ENCODE measurements at places on chromosomes 5 and 9.

GRCh38 chr9:77751341-77752091 lies 103.4 kb upstream of the GNA14 start:
- no peak for DNase-seq

DNA sequence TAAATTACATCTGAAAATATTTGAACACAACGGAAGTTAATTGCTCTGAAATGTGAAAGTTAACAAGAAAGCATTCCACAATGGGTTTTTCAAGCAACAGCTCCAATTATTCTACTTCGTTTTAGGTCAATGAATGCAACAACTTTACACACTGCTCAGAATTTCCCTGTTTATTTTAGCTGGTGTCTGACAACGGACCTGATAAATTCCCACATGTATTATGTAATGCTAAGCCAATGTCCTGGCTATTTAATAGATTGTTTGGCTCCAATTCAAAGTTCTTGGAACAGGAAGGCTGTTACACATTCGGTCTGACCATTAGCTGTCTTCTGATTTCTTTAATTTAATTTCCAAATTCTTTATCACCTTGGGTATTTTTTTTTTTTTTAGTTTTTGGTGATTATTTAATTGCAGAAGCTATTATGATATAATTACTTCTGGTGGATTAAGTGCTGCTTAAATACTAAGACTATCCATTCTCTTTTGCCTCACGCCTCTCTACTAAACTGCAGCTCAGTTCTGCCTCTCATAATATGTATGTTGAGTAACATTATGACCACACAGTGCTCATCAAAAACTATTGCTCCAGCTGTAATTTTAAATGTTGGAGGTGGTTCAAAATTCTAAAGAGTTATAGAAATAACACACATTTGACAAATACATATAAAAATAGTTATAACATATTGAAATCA lies 57.9 kb downstream of the MEF2C start:
- DNase-seq = no peak

DNA sequence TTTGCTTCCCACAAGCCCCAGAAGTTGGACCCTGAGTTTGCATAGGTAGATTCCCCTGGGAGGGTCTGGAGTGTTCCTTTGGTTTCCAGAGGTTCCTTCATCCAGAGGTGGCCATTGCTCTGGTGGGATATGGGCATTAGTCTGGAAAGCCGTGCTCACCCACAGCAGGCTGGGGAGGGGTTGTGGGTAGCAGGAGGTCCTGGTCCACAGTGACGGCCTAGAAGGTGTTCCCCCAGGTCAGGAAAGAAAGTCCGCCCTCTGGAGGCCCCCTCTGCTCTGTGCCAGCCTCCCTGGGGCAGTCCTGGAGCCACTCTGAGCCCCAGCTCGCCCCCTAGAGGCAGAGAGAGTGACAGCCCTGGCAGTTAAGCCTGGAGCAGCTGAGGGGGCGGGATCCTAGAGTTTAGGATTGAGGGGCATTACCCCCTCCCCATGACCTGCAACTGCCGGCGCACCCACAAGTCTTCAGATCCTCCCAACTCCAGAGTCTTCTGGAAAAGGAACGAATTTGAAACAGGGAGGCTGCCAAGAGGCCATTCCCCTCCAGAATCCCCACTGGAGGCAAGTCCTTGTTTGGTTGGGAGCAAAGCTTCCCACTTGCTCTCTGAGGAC lies 36.8 kb downstream of the NDST1 start:
- peak; percentile 64 for DNase-seq

- DNase-seq = no peak
These were observed 69.6 kb downstream of the SMIM23 start for GRCh38 chr5:171855265-171855664.

DNA sequence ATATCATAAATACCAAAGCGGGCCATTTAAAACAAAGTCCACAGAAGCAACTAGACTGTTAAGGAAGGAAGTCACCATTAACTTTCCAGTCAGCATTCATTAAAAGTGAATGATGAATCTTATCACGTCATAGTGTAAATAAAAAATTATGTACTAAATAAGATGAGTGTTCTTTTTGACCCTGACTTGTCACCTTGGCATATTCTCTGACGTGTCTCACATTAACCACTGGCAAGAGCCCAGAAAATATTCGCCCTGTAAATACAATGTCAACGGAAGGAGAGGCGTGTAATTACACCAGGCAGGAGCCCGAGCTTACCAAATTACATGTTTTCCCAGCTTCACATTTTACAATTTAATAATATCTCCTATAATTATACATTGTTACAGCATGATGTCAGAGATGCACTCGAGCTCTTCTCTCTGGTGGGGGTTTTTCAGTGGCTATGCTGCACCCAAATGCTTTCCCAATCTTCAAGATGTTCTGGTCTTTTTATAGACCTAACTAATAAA lies 29.3 kb upstream of the UBE2QL1 start:
- no peak for DNase-seq

DNA sequence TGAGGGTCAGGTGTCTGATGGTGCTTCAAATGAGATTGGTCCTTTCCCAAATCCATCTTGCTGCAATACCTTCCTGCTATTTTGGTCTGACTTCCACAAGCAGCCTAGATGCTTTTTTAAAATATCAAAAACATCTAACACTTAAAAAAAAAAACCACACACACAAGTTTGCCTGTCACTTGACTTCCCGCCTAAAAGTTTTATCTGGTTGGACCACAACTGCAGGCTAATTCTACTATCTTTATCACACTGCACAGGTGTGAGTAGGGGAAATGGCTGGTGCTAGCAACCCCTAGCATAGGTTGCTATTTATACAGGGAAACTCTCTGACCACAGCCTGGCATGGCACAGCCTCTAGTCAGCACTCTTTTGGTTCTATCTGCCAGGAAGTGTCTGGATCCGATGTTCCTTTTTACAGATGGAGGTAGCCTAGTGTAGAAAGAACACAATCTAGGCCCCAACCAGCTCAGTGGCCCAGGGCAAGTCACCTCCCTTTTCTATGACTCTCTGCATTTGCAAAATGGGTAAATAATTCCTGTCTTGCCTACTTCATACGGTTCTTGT lies at the start of gene HEMGN:
Gene HEMGN (minus strand): TSS at position 92 of the 564 bp plus-strand sequence. CDS start 36 bp downstream, at position 56.
- peak; percentile 14 for DNase-seq

GRCh38 chr5:131381777-131382176 lies 117.9 kb downstream of the CDC42SE2 start:
- DNase-seq = no peak

DNA sequence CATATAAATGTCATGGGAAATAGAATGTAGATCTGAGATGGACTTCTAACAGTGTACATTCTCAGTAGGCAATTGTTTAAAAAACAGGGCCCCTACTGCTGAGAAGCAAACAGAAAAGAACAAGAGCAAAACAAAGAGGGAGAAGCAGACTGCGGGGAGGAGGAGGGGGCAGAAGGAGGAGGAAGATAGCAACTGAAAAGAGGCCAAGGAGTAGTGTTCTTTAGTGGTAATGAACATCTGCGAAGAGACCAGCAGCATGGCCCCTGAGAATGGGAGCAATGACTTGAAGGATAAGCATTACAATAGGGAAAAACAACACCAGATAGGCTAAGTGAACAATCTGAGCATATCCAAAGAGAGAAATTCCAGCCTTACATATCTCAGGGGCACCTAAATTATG lies 36.8 kb downstream of the HAPLN1 start:
- no peak for DNase-seq

DNA sequence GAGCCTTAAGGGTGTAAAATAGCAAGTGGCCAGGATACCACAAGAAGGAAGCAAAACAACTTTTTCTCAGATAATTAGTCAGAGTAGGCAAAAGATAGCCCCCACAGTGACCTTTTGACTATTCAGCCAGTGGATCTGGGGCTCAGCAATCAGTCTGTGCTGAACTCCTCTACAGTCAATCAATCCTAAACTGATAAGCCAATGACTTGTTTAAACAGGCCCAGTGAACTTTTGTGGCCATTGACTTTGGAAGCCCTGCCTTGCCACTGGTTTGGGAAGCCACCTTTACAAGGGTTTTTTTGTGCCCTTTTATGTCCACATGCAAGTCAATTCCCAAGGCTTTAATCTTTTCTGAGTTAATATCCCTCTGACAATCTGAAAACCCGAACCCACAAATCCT lies 1565.0 kb upstream of the WWC1 start:
- no peak for DNase-seq

- no peak for DNase-seq
These were observed 145.9 kb downstream of the PRELID2 start for GRCh38 chr5:145689235-145689634.
